ENCODE measurements at places on chromosomes 2 and 18.

DNA sequence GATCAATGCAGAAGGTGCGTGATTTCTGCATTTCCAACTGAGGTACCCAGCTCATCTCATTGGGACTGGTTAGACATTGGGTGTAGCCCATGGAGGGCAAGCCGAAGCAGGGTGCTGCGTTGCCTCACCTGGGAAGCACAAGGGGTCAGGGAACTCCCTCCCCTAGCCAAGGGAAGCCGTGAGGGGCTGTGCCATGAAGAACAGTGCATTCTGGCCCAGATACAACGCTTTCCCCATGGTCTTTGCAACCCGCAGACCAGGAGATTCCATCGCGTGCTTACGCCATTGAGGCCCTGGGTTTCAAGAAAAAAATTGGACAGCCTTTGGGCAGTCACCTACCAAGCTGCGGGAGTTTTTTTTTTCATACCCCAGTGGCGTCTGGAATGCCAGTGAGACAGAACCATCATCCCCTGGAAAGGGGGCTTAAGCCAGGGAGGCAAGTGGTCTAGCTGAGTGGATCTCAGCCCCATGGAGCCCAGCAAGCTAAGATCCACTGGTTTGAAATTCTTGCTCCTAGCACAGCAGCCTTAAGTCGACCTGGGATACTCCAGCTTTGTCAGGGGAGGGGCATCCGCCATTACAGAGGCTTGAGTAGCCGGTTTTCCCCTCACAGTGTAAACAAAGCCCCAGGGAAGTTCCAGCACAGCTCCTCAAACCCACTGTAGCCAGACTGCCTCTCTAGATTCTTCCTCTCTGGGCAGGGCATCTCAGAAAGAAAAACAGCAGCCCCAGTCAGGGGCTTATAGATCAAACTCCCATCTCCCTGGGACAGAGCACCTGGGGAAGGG lies 21.7 kb downstream of the TFPI start:
- no peak for DNase-seq

- no peak for DNase-seq
Measured at GRCh38 chr2:121293450-121294325, 8.7 kb upstream of the TFCP2L1 start.

GRCh38 chr2:19859565-19859964 lies 42.2 kb downstream of the TTC32 start:
- no peak for DNase-seq

GRCh38 chr2:184304006-184304405 lies 294.3 kb upstream of the ZNF804A start:
- no peak for DNase-seq

- DNase-seq, result peak; percentile 33
Measured at GRCh38 chr2:112304298-112304941, 29.0 kb downstream of the ZC3H6 start.

- DNase-seq, result no peak
Measured at GRCh38 chr2:57880967-57881366, 165.6 kb upstream of the VRK2 start.

- DNase-seq, result no peak
Measured at GRCh38 chr2:240225660-240226475, 85.4 kb upstream of the OTOS start.

DNA sequence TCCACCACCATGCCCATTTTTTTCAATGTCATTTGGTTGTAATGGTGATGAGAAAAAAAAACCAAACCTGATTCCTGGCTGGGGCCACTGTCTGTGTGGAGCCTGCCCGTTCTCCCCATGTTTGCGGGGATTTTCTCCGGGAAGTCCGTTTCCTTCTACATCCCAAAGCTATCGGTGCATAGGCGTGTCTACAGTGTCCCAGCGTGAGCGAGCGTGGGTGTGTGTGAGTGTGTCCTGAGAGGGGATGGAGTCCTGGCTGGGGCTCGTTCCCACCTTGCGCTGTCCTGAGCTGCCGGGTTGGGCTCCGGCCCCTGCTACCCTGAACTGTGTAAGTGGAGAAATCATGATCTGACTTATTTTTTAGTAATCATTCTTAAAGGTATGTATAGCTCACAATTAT lies 7.3 kb upstream of the ZAP70 start:
- DNase-seq, result no peak

- no peak for DNase-seq
Measured at GRCh38 chr2:133271105-133271504, 297.2 kb downstream of the NCKAP5 start.

DNA sequence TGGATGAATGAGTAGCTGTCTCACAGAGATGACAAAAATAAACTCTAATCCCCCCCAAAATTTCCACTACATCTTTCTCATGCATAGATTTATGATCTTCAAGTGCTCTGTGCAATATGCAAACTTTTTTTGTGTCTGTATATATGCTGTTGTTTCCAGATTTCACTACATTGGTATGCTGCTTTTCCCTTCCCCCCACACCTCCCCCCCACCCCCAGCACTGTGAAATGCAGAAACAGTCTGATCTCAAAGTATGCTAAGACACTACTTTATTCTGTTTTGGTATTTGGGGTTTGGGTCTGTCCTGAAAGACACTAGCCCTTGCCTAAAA lies 524 bp upstream of the KLHL14 start:
- no peak for DNase-seq

GRCh38 chr2:108220942-108221541 lies 18.7 kb upstream of the SULT1C3 start:
- no peak for DNase-seq

DNA sequence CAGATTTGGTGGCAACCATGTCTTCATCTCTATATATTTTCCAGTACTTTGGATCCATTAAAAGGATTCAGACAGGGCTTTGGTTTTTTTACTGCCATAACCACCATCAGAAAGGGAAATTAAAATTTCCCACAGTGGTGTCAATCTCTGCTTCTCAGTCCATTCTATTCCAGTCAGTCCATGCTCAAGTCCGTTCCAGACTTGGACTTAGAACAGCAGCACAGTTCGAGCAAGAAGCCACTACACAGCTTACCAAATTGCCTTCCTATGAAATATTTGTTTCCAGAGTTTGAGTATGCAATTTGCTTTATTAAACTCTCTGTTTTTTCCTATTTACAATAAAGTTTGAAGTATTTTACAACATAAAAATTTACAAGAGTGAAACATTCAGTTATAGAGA lies 306.5 kb upstream of the GULP1 start:
- DNase-seq, result no peak

- no peak for DNase-seq
Measured at GRCh38 chr18:31454066-31454708, 6.6 kb downstream of the DSG3 start.

GRCh38 chr2:224584785-224585210 lies 365 bp downstream of the CUL3 start:
- DNase-seq, result peak; percentile 75

GRCh38 chr18:45111502-45111848 lies 430.8 kb downstream of the SETBP1 start:
- no peak for DNase-seq

DNA sequence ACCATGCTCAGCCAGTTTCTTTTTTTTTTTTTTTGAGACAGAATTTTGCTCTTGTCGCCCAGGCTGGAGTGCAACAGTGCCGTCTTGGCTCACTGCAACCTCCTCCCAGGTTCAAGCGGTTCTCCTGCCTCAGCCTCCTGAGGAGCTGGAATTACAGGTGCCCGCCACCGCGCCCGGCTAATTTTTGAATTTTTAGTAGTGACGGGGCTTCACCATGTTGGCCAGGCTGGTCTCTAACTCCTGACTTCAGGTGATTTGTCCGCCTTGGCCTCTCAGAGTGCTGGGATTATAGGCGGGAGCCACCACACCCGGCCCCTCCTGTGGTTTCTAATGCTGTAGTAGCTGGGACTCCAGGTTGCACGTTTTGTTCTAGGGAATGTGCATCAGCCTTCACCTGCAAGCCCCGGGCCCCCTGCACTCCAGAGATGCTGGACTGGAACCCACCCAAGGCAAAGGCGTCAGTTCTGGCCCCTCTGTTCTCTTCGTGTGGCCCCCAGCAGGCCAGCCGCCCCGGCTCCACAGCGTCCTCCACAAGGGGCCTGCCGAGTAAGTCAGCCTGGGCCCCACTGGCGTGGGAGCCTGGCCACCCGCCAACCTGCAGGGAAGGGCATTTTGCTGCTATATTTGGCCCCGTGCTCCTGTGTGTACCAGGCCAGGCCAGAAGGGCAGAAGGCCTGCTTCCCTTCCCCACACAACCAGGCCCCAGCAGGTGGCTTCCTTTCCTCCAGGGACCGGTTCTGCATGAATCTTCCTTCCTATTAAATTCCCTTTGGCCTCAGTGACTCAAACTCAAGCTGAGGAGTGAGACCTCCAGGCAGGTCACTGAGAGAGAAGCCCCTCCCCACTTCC lies 25.7 kb upstream of the B3GNT7 start:
- no peak for DNase-seq

DNA sequence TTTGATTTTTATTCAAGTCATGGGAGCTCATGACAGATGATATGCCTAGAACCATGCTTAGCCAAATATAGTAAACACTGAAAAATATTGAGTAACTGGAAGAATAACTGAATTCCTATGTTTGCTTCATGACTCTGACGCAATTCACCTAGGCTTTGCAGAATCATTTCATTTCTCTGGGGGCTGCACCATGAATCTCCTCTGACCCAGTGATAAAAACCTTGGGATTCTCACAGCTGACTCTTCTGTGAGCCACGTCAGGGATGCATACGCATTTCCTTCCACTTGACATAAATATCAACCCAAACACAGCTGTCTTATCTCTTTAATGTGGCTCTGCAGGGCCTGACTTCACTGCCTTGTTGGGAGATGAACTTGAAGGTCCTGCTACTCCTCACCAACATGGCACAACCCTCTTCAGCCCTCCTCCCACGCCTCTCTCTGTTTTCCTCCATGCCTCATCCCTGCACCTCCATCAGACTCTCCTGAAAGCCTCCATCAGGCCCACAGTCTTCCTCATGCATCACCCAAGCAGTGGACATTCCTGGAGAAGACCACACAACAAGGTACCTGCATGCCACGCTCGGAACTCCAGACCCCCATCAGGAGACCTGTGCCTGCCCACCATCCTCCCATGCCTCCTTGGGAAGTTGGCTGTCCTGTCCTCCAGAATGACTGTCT lies 29.8 kb downstream of the COL6A3 start:
- DNase-seq, result no peak

DNA sequence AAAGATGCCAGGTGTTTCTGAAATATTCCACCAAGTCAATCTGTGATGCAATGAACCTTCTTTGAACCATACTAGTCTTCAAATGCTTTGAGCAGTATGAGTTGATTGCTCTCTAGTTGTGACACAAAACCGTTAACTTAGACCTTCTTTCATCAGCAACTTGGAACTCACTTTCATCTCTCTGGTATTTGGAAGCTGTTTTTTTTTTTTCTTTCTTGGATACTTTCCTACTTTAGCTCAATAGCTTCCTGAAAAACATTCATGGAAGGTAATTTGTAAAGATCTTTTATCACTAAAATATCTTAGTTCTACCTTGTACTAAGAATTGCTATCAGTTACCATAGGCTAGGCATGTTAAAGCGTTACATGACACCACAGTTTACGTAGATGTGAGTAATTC lies 1071.9 kb upstream of the CHAC2 start:
- DNase-seq, result no peak

- no peak for DNase-seq
Measured at GRCh38 chr2:33307659-33308270, 168.7 kb upstream of the RASGRP3 start.

GRCh38 chr18:10937743-10938640 lies 211.4 kb downstream of the PIEZO2 start:
- DNase-seq, result no peak

- no peak for DNase-seq
Measured at GRCh38 chr2:222242532-222242931, 56.3 kb downstream of the PAX3 start.

- DNase-seq, result no peak
Measured at GRCh38 chr2:150811259-150811855, 323.9 kb upstream of the RND3 start.

DNA sequence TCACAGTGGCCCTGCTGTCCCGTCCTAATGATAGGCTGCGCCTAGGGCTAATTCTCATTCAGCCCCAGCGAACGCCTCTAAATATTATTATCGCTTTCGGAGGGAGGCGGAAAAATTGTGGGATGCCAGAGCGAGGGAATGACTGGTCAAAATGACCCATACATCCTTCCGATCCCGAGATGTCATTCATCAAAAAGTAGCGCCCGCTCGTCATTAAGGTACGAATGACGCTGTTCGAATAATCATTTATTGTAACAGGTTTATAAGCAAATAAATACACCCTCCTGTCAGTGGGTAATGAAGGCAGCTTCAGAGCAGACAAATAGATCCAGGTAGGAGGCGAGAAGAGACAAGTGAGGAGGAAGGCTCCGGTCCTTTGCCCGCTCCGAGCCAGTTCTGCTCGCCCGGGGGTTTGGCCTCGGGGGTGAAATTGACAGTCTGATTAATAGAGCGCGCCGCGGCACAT lies at the start of gene EVX2:
EVX2 (minus strand) TSS at position 167 of the 466 bp plus-strand sequence. CDS start 186 bp downstream, outside the sequence.
- peak; percentile 24 for DNase-seq

DNA sequence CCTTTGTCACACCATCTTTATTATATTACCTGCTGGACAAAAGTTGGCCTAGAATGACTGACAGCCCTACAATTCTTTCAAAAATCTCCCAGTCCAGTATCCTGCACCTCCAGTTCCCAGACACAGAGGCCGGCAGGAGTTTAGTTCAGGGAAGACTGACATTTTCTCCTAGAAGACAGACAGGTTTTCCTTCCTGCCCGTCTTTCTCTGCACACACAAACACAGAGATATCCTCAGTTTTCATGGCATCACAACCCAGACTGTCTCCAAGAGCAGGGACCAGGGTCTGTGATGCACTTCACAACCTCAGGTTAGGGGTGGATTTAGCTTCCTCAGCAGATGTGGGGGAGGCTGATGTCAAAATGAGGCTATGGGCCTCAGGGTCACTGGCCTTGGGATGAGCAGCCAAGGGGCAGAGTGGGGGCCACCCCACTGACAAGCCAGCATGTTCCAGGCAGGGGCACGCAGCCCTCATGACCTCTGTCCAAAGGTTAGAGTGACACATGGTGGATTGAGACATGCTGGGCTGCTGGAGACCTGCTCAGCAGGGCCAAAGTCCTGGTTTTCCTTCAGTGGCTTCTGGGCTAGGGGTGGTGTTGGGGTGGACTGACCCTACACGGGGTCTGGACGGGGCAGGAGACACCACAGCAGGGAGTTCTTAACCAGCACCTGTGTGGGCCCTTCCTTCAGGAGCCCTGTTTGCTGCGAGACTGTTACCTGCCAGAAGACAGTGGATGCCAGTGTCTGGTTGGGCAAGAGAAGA lies 70.5 kb downstream of the SFXN5 start:
- peak; percentile 4 for DNase-seq

GRCh38 chr18:74836296-74837139 lies 238.8 kb downstream of the ZNF407 start:
- DNase-seq, result no peak

DNA sequence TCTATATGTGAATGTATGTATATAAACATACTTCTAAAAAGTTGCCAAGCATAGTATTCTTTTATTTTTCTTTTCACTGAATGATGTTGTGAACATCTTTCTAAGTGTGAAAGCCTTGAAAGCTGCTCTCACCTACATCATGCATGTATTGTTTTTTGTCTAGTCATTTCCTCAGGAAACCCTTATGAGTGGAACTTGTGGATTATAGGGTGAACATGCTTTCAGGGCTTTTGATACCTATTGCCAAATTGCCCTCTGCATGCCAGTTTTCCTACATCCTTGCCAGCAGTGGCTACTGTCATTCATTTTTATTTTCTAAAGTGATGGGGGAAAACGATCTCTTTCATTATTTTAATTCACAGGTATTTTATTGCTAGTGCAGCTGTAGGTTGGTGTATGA lies 78.3 kb downstream of the ADAM23 start:
- no peak for DNase-seq

Data from GM13976 (cell line).